Jurkat, Clone E6-1 (cell line): ENCODE measurements at places on chromosomes 16 and 17.

GRCh38 chr17:51933647-51934046 is 224.9 kb downstream of the CA10 start:
- DNase-seq, result no peak

GRCh38 chr16:87831421-87832136 is 37.7 kb downstream of the SLC7A5 start:
- DNase-seq, result no peak

GRCh38 chr16:68071518-68071901 is 13.7 kb upstream of the NFATC3 start:
- no peak for DNase-seq

DNA sequence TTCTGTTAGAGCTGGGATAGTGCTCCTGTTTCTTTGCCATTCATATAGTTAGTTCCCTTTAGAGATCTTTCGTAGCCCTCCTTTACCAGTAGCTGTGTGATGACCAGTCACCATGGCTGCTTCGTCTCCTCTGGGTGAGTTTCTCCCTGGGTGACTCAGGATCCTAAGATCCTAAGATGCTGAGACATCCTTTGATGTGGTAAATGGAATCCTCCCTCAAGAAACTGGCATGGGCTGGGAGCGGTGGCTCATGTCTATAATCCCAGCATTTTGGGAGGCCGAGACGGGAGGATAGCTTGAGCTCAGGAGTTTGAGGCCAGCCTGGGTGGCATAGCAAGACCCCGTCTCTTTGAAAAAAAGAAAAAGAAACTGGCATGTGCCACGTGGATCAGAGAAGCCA is 5.9 kb downstream of the PHAF1 start:
- no peak for DNase-seq

DNA sequence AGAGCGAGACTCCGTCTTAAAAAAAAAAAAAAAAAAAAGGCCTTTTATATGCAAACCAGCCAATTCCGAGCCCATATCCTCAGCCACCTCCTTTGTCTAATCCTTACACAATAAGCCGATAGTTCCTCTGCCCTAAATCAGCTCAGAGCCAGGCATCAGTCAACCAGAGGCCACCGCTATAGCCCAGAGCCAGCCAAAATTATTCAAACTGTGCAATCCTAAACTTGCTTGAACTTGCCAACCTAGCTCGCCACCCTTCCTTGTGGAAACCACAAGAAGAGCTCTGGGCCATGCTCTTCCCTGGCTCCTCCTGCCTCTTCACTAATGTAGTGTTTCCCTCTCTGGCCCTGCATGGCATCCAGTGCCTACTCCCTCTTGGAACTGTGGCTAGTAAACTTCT is 17.7 kb downstream of the ITGAL start:
- no peak for DNase-seq

- DNase-seq, result no peak
Measured at GRCh38 chr16:8972843-8973586, 9.3 kb upstream of the USP7 start.

- no peak for DNase-seq
Measured at GRCh38 chr17:17609121-17609520, 17.6 kb upstream of the PEMT start.

- no peak for DNase-seq
Measured at GRCh38 chr17:53949473-53950090, 126.9 kb downstream of the KIF2B start.

- DNase-seq, result no peak
Measured at GRCh38 chr16:31477220-31478216, 5.4 kb upstream of the SLC5A2 start.

GRCh38 chr16:57392694-57393093 is 11.9 kb upstream of the CCL17 start:
- DNase-seq, result no peak

GRCh38 chr17:30360086-30360808 is 18.5 kb upstream of the CPD start:
- DNase-seq, result no peak

DNA sequence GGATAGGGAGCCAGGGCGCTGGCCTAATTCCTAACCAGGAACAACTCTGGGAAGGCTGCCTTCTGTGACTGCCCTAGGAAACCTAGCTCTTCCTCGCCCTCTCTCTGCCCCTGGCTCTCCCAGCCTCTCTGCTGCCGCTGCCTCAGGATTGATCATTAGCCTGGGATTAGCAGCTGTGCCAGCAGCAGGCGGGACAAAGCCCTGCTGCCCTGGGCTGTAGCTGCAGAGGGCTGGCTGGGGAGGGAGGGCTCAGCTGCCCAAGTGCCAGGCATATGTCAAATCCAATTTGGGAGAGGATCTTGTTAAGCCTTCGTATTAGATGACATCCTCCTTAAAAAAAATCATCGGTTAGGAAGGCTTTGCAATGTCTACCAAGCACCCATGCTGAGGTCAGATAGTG is 144.8 kb upstream of the CCL2 start:
- DNase-seq, result no peak

DNA sequence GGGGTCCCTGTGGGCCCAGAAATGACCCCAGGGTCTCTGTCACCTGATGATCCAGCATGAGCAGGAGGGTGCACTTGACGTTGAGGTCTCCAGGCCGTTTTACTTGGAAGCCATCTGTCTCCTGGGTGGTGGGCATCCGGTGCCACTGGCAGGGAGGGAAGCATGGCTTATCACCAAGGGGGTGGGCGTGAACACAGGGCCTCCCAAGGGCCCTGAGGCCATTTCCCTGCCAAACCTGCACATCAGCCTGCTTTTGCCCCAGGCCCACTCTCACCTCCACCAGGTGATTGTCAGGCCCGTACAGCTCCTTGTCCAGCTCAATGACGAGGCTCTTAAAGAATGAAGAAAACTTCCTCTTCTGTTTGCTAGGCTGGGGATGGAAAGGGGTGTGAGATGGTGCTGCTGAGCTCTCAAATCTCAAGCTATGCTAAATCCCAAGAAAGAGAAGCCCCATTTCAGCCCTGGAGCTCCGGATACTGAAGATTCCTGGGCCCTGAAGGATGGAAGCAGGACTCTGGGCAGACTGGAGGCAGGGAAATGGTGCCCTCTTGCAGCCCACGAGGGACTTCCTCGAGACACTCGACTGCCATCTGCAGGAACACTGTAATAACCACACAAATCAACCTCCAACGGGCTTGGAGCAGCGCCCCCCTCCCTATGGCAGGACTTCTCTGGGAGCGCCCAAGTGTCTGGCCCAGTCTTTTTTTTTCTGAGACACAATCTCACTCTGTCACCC is 7.1 kb upstream of the FTSJ3 start:
- peak; percentile 61 for DNase-seq

- DNase-seq, result no peak
Measured at GRCh38 chr16:11683145-11683544, 14.9 kb downstream of the SNN start.

- DNase-seq, result no peak
Measured at GRCh38 chr17:65433157-65433556, 128.3 kb downstream of the AXIN2 start.

DNA sequence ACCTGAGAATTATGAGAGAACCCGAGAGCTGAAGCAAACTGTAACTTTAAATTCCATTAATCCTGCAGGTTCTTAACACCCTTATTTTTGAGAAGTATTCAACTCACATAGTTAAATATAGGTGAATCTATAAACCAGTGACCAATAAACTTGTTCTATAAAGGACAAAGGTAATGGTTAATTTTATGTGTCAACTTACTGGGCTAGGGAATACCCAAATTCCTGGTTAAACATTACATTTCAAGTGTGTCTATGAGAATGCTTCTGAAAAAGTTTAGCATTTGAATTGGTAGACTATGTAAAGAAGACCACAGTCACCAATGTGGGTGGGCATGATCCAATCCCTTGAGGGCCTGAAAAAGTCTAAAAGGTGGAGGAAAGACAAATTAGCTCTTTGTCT is 99.1 kb downstream of the KCNJ2 start:
- no peak for DNase-seq

- DNase-seq, result no peak
Measured at GRCh38 chr17:12055889-12056288, 35.2 kb downstream of the MAP2K4 start.

GRCh38 chr17:18910881-18911280 is 41.1 kb upstream of the SLC5A10 start:
- no peak for DNase-seq

GRCh38 chr16:85173146-85173980 is 61.1 kb upstream of the CIBAR2 start:
- no peak for DNase-seq

GRCh38 chr16:83849421-83849820 is 41.6 kb downstream of the HSBP1 start:
- no peak for DNase-seq

GRCh38 chr17:39799395-39799794 is 61.7 kb downstream of the GRB7 start:
- DNase-seq, result no peak

GRCh38 chr17:79374087-79374689 is 236.7 kb downstream of the RBFOX3 start:
- no peak for DNase-seq

DNA sequence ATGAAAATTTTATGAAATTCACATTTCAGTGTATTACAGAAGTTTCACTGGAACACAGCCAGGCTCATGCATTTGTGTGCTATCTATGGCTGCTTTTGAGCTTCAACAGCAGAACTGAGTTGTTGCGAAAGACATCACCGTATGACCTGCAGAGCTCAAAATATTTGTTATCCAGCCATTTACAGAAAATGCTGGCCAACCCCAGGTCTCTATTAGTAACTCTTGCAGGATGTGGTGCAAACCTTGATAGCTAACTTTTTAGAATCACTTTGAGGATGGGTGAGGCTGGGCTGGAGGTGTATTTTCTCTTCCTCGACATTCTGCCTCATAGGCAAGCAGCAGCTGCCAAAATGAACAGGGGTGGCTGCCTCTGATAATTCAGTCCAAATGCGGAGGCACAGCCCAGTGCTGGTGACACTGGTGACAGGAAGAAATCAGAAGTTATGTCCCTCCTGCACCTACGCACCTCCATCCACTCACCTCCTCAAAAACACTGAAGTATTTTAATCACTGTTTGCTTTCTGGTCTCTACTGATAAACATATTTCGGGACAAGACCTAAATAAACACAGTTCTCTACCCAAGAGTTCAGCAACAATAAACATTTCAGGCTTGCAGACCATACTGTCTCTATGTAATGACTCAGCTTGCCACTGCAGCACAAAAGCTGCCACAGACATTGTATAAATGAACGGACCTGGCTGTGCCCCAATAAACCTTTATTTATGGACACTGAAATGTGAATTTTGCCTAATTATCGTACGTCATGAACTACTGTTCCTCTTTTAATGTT is 28.5 kb downstream of the ARHGAP17 start:
- DNase-seq, result no peak

DNA sequence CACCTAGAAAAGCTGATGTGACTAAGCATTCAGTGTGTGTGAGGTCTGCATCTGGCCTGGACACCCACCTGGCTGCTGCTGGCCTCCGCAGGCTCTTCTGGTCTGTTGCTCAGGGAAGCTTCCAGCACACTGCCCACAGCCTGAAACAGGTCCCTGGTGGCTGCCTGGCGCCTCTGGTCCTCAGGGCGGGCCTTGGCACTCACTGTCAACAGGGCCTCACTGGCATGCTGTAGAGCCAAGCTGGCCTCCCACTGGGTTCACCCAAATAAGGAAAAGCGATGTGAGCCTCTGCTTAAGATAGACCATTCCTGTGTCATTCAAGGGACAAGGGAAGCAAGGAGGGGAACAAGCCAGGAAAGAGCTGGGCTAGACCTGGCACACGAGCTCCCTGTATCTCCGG is 70.6 kb upstream of the BCO1 start:
- no peak for DNase-seq

DNA sequence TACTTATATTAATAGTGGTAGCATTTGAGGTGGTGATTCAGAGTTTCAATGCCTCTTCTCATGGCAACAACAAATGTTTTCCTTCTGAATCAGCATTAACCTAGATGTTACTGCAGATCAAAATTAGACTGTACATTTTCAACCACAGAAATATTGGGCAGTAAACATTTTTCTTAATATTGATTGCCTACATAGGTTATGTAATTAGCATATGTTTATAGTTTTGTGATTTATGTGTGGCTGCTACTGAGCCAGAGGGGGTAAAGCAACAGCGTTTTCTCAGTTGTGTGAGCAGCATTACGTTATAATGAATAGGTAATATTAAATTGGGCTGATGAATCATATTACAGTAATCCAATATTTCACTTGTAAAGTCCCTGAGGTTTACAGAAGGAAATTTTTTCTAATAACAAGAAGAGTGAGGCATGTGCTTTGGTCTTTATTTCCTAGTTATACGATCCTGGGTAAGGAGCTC is 18.8 kb upstream of the BMERB1 start:
- DNase-seq, result no peak
